ENCODE measurements at places on chromosomes 11 and 22. TPM values are rescaled to one million over a fixed set of nuclear protein-coding genes. Genes with fewer than 3 reads are reported as not detected.

Gene DNAJB7
- total RNA-seq: not detected

Gene LTBP3
- total RNA-seq: 64.7 TPM

- H3K27me3 ChIP-seq: no peaks in the 10 kb centered on the region
- no peak overlapping the region for H3K27ac ChIP-seq
- no peak for DNase-seq
- peaks cover 9% of the 10 kb centered on the region for H3K4me1 ChIP-seq
Observed at GRCh38 chr11:215581-216037, 8.1 kb downstream of the RIC8A start.

Gene TSSK2
- not detected for total RNA-seq

Gene SLC37A2
- total RNA-seq: 0.61 TPM

- H3K27ac ChIP-seq: no peak overlapping the region
- no peak for DNase-seq
- no peaks in the 10 kb centered on the region for H3K4me1 ChIP-seq
Observed at GRCh38 chr11:126647735-126648134, 292.2 kb downstream of the ST3GAL4 start.

DNA sequence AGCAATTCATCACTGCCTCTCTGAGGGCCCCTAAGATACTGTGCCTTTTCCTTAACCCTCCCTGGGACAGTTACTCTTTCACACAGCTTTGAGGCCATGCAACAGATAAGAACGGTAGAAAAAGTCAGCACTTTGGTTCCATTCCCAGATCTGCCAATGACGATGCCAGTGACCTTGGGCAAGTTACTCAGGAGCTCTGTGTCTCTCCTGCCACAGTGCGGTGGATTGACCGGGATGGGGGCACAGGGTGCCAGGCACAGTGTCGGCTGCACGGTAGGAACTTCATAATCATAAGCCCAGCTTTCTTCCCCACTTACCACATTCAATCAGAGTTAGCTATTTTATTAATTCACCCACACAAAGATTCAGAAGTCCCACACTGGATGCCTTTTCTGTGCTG lies 1041.8 kb downstream of the TBC1D22A start:
- H3K27me3 ChIP-seq: no peaks in the 10 kb centered on the region
- H3K36me3 ChIP-seq: no peaks in the 10 kb centered on the region
- H3K4me3 ChIP-seq: no peak overlapping the region
- no peak overlapping the region for H3K27ac ChIP-seq
- no peak for DNase-seq

All from activated CD8-positive, alpha-beta T cell treated with anti-CD3 and anti-CD28 coated beads, Interleukin-2, amount 10 ng/mL, durations not matched to agents 7 days and 5 days (primary cell).